ENCODE measurements at places on chromosomes 7 and 10.
A peak's percentile ranks its signal among the peaks of the same experiment; 100 is the strongest.

GRCh38 chr7:101168412-101169049 is 3.2 kb upstream of the VGF start:
- no peak for DNase-seq

GRCh38 chr7:12757443-12757842 is 70.0 kb downstream of the ARL4A start:
- peak; percentile 85 for DNase-seq

- DNase-seq, result peak; percentile 15
These were observed 126.4 kb upstream of the CCDC6 start for GRCh38 chr10:60032723-60033122.

GRCh38 chr7:141243368-141243767 is 169.5 kb downstream of the TMEM178B start:
- DNase-seq, result no peak

DNA sequence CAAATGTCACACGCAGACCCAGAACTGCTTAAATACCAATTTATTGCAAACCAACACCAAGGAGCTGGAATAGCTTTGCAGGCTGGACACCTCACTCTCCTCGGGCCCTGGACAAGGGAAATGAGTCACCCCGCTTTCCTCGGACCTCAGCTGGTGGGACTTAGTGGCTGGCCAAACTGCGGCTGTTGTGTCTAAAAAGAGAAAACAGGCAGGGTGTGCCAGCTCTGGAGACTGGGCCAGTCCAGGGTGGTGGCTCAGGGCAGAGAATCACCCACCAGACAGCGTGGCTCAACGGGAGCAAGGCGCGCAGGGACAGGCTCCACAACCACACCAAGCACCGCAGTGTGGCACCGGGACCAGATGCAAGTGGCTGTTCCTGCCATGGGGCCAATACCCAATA is 58.2 kb upstream of the CAMK2B start:
- peak; percentile 63 for DNase-seq

- no peak for DNase-seq
These were observed 48.6 kb downstream of the CUL2 start for GRCh38 chr10:35041502-35041879.

DNA sequence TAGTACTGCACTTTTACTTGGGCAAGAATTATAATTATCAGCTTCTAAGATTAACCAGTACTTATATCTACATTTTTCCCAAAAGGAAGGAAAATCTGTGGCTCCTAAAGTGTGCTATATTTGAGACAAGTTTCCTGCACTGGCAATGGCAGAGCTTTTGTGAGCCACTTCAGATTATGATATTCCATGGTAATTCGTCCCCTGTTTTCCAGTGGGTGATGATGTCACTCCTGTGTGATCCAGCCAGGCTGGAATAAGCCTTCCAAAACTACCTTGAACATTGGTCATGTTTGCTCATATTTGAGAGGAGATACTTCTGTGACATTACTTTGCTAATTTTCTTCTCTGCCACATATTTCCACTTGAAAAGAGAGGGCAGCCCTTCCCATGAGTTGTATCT is 302.1 kb downstream of the MDFIC start:
- DNase-seq, result no peak

GRCh38 chr7:78492146-78492545 is 693.6 kb downstream of the PHTF2 start:
- no peak for DNase-seq

DNA sequence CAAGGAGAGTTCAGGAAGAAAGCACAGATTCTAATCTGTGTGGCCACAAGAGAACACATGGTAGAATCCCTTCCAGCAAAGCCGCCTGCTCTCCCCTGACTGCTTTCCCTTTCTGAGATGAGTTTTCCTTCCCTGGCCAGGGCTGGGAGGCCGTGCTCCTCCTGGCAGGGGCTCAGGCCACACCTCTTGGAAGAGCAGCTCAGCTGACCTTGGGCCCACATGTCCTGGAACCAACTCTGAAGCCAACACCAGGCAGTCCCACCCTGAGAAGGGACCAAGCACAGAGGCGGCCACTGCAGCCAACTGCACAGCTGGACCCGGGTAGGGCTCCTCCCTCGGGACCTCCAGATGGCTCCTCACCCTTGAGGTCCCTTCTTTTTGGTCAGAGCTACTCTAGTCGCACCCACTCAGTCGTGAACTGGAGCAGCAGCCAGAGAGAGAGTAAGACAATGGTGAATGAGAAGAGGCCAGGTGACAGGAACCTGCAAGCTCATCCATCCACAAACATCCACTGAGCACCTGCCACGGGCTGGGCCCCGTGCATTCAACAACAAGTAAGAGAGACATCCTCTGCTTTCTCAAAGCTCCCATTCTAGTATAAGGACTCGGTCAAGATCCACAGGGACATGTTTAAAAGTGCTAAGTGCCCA is 40.3 kb downstream of the FAM53B start:
- no peak for DNase-seq

DNA sequence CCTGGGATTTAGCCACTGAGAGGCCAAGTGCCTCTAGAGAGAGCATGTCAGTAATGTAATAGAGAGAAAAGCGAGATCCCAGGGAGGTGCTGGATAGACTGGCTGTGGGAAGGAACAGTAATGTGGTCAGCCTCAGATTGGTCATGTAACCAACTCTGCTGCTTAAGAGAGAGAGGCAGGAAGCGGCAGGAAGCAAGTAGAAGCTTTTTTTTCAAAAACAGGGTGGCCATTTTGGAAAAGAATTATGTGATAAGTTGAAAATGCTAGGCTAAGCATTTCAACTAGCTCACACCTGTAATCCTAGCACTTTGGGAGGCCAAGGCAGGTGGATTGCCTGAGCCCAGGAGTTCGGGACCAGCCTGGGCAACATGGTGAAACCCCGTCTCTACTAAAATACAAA is 3.7 kb upstream of the PCOLCE start:
- no peak for DNase-seq
